ENCODE measurements at places on chromosomes 1 and 21.

- no peak for DNase-seq
Observed at GRCh38 chr1:6868660-6869380, 83.6 kb downstream of the CAMTA1 start.

GRCh38 chr21:43273016-43273707, 104.4 kb downstream of the CRYAA start:
- no peak for DNase-seq

- DNase-seq: no peak
Observed at GRCh38 chr1:26701995-26702679, 6.3 kb downstream of the ARID1A start.

GRCh38 chr1:6329396-6329795, 64.2 kb downstream of the ACOT7 start:
- DNase-seq: no peak

- DNase-seq: no peak
Observed at GRCh38 chr1:54721719-54722118, 6.1 kb downstream of the TTC4 start.

DNA sequence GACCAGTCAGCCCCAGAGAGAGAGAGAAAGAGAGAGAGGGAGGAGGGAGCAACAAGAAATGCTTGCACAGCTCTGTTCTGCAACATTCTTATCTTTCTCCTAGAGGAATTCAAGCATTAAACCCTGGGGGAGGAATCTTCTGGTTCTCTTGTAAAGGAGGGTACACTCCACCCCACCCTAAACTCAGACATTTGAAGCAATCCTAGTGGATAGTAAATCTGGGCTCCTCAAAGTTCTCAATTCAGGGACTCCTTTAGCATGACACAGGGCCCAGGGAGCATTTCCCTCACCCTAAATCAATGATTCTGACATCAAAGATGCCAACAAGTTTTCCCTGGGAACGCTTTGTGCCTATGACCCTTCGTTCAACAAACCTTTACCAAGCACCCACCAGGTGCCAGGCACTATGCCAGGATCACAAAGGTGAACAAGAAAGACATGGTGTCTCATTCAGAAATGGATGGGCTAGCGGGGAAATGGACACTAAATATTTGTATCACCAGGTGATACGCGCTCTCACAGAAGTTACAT, 11.9 kb upstream of the CAPN2 start:
- no peak for DNase-seq

DNA sequence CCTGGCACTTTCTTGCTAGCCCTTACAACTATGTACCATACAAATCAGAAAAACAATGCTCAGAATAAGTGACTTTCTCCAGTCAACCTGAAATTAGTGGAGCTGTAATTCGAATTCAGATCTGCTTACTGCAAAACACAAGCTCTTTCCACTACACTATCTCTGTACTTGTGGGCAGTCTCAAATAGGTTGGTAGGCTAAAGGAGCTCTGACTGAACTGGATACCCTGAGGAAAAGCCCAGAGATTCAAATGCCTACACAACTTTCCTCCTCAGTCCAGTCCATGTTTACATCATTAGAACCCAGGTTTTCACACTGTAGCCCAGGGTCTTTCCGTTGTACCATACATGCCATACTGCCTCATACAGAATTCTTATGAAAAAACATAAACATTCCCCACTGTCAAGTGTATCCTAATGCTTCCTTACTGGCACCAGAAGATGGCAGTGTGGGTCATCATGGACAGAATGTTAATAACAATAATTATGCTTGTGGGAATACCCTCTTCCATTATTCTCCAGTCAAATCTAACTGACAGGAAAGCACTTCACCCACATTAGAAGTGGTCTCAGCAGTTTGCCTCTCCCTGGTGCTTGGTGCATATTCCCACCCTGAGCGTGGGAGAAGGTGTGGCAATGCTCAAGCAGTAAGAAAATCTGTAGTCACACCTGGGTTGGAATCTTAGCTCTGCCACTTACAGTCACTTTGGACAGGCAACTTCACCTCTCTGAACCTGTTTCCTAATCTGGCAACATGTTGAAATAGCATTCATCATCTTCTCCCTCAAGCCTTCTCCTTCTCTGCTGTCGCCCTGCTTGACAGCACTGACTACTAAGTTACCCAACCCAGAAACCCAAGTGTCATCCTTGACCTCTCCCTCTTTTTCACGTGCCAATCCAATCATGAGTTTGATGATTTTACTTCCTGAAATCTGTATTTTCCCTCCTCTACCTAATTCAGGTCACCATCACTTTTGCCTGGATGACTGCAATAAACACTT, 14.4 kb upstream of the ZFYVE9 start:
- DNase-seq: no peak

Data from posterior vena cava (tissue), 2 donors.